ENCODE measurements at places on chromosomes 3 and 15. TPM values are rescaled to one million over a fixed set of nuclear protein-coding genes. Genes with fewer than 3 reads are reported as not detected.

Gene ADGRG7
- total RNA-seq: not detected

Gene GOLGA8T
- total RNA-seq: not detected

Gene PLCL2
- 4.8 TPM for total RNA-seq

Gene SPINT1
- total RNA-seq: 15.7 TPM

Gene FGD5
- total RNA-seq: not detected

Gene GSK3B
- 62.3 TPM for total RNA-seq
